Progenitor cell of endocrine pancreas (in vitro differentiated cells): ENCODE measurements at places on chromosomes 12 and 14. TPM values are rescaled to one million over a fixed set of nuclear protein-coding genes. Genes with fewer than 3 reads are reported as not detected.
A peak's percentile ranks its signal among the peaks of the same experiment; 100 is the strongest.

MEG3 gene
- total RNA-seq, result 31.0 and 32.3 TPM in 2 replicates

PLEKHD1 gene
- total RNA-seq, result 1.5 and 2.0 TPM in 2 replicates

VRTN gene
- 1.2 and 1.5 TPM in 2 replicates for total RNA-seq

CDKN3 gene
- total RNA-seq, result 20.2 and 20.5 TPM in 2 replicates

SYNDIG1L gene
- 0.29 and 0.34 TPM in 2 replicates for total RNA-seq

NKX2-1 gene
- total RNA-seq, result 0.80 TPM in 1 of 2 replicates, not detected in the other

TPPP2 gene
- 0.84 TPM in 1 of 2 replicates, not detected in the other for total RNA-seq

LTBP2 gene
- 0.47 and 0.79 TPM in 2 replicates for total RNA-seq

TEDC1 gene
- 20.5 and 20.8 TPM in 2 replicates for total RNA-seq

CFAP54 gene
- total RNA-seq, result 5.9 TPM in 2 replicates

KDM2B gene
- total RNA-seq, result 74.0 and 79.2 TPM in 2 replicates

RIN3 gene
- total RNA-seq, result 6.7 and 6.9 TPM in 2 replicates

JAG2 gene
- 3.8 and 8.5 TPM in 2 replicates for total RNA-seq

NINJ2 gene
- 3.0 and 4.0 TPM in 2 replicates for total RNA-seq

LUM gene
- 0.16 TPM in 1 of 2 replicates, not detected in the other for total RNA-seq

GRCh38 chr12:110280779-110281548 is at the start of gene ATP2A2:
Gene ATP2A2, plus strand, starts transcription at chr12:110281247. Its CDS starts 543 bp downstream, at chr12:110281790.
- peak; percentile 74 for DNase-seq

DNA sequence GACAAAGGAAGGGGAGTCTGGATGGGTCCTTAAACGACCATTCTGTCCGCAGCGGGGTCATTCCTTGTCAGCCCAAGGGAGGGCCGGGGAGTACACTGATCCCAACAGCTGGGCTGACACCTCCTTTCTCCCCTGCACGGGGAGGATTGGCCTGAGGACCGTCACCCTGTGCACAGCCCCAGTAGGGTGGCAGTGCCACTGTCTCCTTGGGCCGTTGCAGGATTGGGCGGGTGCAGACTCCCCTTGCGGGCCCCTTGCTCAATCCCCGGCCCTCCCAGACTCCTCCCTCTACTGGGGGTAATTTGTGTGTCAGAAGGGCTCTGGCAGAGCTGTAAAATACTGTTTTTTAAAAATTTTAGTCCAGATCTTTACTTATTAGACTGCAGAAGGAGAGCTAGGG is 12.6 kb upstream of the AMN start:
- no peak for DNase-seq

DNA sequence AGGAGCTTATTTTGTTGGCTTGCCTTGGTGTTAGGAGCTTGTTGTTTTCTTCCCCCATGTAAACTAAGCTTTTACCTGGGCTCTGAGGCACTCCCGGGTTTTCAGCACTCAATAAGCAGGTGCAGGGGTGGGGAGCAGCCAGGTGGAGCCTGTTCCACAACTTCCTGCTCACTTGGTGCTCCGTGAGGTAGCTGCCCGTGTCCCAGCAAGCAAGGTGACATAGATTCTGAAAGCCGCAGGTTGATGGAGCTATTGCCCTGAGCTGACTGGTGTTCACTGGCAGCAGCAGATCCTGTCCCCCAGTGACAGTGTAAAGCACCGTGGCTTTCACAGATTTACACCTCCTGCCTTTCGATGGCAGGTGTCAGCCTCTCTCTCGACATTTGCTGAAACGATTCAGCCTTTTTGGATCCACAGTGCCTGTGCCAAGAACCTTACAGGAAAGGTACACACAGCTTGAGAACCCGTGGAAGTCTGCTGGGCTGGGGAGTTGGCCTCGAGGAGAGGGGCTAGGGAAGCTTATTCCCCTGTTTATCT is 295.7 kb upstream of the FKBP4 start:
- no peak for DNase-seq

- no peak for DNase-seq
Measured at GRCh38 chr14:102948698-102949061, 26.2 kb downstream of the AMN start.

GRCh38 chr12:6372403-6373003 is 2.9 kb downstream of the SCNN1A start:
- no peak for DNase-seq

- DNase-seq, result no peak
Measured at GRCh38 chr12:41055875-41056577, 132.1 kb upstream of the PDZRN4 start.

GRCh38 chr12:77406219-77406905 is 341.0 kb upstream of the E2F7 start:
- DNase-seq, result no peak

DNA sequence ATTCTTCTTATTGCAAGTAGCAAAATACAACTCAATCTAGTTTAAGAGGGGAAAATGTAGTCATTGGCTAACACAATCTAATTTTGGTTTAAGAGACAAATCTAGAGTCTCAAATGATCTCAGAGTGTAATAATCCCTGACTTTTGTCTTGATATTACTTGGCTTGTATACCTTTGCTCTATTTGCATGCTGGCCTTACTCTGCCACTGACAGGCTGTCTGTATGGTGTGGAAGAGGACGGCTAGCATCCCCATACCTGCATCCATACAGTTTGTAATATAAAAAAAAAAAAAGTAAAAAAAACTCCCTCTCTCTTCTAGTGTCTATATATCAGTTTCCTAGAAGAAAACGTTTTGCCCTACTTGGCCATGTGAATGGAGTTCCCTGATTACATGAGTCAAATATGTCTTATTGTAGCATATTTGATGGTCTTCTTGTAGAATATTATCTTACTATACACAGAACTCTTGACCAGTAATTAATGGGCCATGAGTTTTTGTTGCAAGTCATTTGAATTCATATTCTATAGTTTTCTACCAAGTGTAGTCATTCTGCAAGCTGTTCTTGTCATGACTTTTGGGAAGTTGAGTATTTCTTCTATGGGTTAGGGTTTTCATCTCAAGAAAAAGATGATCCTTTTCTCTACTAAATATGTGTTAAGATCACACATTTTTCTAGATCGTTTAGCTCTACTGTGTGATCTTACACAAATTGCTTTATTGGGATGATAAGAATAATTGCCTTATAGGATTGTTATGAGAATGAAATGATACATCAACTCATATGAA is 8.2 kb downstream of the HIF1A start:
- no peak for DNase-seq

DNA sequence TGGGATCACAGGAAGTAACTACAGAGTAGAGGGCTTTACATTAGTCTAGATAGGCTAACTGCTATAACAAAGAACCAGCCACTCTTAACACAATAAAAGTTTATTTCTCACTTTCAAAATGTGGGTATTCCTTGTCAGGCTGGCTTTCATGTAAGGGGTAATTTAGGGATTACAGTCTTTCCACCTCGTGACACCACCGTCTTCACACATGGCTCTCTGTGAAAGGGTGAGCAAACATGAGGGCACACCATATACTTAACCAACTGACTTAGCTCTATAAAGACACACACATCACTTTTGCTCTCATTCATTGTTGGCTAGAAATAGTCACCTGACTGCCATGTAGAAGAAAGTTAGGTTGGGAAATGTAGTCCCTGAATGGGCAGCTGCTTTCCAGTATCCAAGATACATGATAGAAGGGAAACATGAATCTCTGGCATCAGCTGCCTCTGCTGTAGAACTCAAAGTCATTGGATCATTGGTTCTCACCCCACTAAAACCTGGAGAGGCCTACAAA is 66.1 kb upstream of the CRY1 start:
- no peak for DNase-seq

DNA sequence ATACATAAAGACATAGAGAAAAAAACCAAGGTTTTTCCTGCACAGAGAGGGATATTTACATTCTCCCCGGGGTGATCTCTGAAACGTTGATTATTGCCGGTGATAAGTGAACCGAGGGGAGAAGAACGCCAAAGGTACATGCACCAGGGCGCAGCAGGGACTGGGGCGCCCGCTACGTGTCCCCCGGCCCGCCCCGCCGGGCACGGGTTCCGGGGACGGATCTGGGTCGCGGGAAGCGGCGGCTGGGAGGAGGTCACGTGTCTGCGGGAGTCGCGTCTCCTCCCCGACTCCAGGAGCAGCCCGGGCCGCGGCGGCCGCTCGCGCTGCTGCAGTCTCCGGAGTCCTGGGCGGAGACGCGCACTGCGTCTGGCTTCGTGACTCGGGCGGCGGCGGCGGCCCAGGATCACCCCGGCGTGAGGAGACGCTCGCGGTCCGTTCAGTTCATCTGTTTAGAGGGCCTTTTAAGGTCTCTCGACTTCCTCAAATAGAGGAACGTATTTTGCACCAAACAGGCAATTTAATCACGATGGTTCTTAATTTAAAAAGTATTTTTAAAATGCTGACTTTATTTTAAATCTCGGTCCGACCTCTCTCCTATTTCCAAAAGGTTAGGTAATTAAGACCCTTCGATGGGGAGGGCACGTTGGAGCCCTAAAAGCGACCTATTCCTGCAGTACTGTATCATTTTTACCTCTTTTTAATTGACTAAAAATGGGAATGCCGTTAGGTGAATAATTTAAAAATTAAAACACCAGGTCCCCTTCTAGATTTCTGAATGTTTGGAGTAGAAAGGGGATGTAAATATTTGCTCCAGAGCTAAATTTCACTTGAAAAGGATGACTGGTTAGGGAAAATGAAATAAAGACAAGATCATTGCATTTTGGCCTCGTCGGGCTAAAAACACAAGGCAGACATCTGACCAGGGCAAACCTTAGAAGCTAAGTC is 1.8 kb upstream of the BHLHE41 start:
- DNase-seq, result peak; percentile 82

DNA sequence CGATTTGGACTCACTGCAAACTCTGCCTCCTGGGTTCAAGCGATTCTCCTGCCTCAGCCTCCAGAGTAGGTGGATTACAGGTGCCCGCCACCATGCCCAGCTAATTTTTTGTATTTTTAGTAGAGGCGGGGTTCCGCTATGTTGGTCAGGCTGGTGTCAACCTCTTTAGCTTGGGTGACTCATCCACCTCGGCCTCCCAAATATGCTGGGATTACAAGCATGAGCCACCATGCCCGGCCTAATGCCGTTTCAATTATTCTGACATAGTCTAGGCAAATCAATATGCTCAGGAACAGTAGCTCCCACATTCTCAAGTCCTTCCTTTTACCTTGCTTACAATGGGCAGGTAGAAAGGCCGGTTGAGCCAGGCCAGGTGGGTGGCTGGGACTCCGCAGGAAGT is 82.0 kb upstream of the EEA1 start:
- no peak for DNase-seq

DNA sequence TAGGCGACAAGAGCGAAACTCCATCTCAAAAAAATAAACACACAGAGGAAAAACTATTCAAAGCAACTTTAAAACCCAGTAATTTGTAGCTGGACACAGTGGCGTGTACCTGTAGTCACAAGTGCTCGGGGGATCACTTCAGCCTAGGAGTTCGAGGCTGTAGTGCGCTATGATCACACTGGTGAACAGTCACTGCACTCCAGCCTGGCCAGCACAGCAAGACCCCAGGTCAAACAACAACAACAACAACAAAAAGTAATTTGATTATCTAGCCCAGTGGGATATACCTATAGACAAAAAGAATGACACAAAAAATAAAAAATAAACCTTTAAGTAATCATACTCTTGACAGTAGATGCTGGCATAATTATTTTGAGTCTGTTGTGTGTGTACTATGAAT is 29.3 kb downstream of the STX2 start:
- DNase-seq, result no peak

- no peak for DNase-seq
Measured at GRCh38 chr12:19518209-19518608, 78.9 kb downstream of the AEBP2 start.

DNA sequence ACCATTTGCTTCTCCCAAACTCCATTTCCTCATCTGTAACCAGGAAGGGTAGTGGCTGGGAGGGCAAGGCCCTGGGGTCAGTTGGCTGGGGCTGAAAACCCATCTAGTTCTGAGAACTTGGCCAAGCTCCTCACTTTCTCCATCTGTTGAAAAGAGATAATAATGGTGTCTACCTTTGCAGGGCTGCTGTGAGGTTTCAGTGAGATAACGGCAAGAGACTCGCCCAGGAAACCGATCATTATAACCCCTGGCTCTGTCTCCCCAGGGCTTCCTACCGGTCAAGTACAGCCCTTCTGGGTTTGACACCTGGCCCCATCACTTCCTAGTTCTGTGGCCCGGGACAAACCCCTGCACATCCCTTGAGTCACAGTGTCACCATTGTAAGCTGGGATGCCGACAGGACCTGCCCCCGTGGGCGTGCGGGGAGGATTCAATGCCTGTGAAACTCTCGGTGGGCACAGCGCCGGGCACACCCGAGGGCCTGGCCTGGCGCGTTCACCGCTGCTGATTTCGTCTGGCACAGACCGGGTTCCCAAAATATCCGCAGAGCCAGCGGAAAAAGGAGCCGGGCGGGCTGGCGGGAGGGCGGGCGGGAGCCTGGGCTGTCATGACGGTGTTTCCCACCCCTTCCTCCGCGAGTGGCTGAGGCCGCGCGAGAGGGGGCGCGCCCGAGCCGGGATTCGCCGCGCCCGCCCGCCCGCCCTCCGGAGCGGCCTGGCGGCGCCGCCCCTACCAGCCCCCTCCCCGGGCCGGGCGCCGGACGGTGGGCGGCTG is 4.4 kb downstream of the KMT5A start:
- DNase-seq, result peak; percentile 62

DNA sequence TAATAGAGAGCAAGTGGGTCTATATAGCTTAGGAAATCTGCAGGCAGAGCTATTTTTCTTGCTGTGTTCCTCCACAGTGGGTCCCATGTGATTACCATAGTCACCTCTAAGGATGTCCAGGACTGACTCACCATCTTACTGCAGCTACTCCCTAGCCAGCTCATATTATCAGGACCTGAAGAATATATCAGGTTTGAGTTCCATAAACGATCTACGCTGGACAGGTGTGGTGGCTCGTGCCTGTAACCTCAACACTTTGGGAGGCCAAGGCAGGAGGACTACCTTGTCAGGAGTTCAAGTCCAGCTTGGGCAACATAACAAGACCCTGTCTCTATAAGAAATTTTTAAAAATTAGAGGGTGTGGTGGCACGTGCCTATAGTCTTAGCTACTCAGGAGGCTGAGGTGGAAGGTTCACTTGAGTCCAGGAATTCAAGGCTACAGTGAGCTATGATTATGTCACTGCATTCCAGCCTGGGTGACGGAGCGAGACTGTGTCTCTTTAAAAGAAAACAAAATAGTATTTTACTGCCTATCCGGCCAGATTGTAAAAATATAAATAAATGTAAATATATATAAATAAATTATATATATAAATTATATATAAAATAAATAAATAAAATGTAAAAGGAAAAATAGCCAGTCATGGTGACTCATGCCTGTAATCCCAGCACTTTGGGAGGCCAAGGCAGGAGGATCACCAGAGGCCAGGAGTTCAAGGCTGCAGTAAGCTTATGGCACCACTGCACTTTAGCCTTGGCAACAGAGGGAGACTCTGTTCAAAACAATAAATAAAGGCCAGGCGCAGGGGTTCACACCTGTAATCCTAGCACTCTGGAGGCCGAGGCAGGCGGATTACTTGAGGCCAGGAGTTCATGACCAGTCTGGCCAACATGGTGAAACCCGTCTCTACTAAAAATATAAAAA is 6.9 kb upstream of the SPRYD4 start:
- DNase-seq, result no peak

GRCh38 chr14:74685921-74686678 is 26.8 kb downstream of the AREL1 start:
- DNase-seq, result no peak

GRCh38 chr12:94080341-94081009 is 67.9 kb upstream of the PLXNC1 start:
- DNase-seq, result no peak
